ENCODE measurements at places on chromosomes 4 and X.

DNA sequence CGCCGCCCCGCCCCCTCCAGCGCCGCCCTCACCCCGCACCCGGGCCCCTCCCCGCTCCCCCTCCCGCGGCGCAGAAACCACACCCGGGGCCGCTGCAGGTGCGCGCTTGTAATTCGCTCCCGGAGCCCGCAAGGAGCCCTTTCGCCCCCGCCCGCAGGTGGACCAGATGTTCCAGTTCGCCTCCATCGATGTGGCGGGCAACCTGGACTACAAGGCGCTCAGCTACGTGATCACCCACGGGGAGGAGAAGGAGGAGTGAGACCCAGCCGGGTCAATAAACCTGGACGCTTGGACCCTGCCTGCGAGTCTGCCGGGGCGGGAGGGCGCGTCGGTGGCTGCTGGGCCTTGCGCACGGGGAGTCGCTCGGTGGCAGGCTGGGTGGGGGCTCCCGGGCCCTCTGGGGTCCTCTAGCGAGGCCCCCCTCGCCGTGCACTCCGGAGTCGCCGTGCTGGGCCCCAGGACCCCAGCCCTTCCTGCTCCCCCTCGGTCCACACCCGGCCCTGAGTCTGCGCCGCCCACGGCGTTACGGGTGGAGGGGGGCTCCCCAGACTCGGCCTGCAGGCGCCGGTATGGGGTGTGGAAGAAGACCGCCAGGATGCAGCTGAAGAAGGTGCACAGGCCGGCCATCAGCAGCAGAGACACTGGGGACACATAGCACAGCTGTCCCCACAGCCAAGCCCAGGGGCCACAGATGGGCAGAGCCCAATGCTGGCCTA, 7.1 kb downstream of the SLC49A3 start:
- DNase-seq, result peak; percentile 44

GRCh38 chr4:114318309-114318708, 280.3 kb upstream of the UGT8 start:
- no peak for DNase-seq

DNA sequence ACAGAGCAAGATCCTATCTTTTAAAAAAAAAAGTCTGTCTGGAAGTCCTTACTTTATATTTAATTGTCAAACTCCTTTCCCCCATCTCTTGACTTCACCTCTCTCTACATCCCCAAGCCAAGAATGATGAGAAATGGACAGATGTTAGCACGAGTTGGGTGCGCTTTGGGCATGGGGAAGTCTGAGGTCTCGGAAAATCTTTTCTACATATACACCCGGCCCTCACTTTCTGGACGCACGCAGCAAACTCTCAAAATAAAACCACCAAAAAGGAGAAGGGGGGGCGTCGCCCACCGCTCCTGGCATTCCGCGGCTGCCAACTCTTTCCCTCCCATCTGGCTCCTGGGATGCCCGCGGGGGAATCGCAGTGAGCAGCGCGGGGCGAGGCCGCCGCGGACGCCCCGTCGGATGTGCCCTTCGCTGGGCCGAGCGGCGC, 756 bp downstream of the IGFBP7 start:
- no peak for DNase-seq

DNA sequence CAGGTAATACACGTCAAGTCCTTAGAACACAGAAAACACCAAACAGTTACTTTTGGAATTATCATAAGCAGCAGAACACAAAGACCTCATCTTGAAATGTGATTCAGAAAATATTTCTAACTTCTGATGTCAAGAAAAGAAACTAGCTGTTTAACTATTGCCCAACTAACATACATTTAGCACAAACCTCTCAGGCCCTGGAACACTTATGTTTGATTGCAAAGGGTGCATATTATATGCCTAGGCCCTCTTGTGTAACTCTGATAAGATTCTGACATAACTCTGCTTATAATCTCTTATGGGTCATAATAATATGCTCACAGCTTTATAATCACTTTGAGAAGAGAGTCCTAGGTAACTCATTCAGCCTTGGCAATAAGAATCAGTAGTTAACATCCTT, 62.6 kb downstream of the TBC1D9 start:
- no peak for DNase-seq

DNA sequence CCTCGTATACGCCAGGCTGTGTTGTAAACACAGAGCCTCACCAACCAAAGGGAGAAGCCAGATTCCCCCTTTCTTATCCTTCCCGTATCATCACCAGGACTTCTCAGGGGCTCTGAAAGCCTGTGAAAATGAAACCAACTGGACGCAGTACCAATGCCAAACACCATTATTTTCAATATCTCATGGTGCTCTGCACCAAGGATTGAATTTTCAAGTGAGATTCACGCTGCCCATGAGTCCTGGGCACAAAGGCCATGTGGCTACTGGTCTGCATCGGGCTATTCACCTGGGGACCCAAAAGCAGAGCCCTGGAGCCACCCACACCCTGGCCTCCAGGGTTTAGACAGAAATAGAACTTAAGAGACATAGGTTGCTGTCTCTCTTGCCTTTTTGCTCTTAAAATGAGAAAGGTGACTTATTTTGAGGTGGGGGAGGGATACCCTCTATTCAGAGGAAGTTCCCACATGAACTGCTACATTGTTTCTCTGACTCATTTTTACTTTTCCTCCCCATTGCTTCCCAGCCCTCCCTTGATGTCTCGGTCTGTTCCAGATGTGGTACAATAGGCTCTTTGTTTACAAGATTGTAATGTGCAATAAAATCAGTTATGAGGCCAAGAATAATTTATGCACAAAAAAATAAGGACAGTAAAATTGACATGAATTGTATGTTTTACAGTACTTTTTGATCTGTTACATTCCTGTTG, 55.4 kb downstream of the MAML3 start:
- no peak for DNase-seq

DNA sequence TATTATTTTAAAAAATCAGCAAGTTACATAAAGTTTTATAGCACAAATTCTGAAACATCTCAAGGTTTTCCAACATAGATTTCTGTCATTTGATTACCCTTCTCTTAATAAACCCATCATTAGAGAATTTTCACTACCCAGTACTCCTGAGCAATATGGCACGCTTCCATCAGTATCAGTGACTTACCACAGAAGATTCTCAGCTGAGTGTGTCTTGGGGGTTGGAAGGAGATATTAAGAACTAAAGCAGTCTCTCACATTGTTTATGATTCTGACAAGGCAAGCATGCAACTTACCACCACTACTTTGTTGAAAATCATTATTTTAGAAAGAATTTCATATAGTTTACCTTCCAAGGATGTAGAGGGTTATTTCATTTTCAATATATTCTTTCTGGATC, 67.7 kb downstream of the INPP4B start:
- DNase-seq, result no peak

DNA sequence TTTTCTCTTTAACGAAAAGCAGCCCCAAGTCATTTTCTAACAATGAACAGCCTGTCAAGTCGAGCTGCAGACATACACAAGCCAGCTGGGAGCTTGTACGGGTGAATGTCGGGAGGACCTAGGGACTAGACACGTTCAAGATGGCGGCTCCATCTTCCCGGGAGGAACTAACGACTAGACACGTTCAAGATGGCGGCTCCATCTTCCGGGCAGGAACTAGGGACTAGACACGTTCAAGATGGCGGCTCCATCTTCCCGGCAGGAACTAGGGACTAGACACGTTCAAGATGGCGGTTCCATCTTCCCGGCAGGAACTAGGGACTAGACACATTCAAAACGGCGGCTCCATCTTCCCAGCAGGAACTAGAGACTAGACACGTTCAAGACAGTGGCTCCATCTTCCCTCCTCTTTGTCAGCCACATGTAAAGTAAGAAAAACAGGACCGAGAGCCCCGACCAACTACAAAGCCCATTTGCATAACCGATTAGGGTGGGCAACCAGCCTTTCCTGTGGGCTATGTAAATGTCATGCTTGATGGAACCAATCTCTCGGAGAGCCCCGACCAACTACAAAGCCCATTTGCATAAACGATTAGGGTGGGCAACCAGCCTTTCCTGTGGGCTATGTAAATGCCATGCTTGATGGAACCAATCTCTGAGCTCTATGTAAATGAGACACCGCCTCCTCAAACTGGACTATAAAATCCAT, 175.5 kb downstream of the DHRSX start:
- DNase-seq, result no peak

DNA sequence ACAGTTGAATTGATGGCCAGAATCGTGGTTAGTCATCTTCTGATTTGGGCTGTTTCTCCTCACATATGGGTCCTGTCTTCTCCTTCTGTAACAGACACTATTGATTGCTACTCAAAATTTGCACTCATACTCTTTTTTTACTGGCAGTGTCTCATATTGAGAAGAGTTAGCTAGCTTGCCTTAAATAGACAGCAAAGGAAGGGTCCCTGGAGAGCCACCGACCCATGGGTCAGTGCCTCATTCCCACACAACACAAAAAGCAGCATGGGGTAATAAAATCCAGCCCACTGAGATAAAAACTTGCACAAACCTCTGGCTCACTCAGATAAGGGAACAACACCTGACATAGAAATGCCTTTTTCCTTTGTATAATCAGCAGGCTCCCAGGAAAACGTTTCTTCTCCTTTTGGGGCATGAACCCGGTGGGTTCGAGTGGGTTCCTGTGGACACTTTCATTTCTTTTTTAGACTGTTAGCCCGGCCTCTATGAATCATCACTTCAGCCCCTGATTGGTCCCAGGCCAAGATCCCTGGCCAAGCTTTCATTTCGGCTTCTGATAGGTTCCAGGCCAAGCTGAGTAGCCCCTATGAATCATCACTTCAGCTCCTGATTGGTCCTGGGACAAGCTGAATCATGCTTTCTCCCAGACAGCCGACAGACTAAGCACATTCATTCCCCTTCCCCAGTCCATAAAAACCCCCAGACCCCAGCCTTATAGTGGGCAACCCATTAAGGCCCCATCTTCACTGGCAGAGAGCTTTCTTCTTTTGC, 408.1 kb downstream of the DCAF12L2 start:
- no peak for DNase-seq

DNA sequence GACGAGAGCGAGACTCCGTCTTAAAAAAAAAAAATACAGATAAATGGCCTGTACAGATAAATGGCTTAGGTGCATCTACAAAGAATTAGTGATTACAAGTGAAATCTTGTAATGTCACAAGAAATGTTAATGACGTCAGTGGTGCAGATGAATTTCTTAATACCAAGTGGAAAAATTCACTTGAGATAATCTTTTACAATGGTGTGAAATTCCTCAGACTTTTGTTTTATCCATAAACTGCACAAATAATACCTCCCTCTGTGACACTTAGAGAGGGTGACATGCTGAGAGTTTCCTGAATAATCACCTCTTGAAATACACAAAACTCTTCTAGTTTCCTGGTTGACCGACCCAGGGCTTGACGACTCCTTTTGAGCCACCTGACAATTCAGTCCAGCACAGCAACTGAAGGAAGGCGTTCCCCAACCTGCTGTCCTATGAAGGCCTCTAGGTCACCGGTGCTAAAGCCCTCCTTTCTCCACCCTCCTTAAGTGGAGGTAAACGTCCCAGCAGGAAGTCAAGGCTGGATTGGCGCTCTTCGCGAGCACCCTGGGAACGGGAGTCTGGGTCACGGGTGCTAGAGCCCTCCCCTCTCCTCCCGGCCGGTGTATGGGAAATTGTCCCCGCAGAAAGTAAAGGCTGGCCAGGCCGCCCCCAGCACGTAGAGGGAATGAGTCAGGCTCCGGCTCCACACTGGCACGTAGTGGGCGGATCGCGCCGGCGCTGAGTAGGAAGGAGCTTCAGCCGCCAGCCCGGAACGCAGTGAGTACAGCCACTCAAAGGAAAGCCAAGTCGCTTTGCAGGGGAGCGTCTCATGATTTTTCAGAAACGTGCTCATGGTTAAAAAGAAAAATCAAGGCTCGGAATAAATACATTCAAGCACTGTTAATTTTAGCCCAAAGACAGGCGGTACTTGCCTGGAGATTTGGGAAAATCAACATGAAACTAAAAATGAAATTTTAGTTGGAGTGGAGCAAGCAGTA, at the start of gene TMEM144:
Gene TMEM144 (plus strand): TSS at position 662 of the 983 bp plus-strand sequence. CDS start 2,182 bp downstream, outside the sequence.
- no peak for DNase-seq

GRCh38 chrX:7131621-7132020, 15.9 kb upstream of the STS start:
- DNase-seq, result no peak

- no peak for DNase-seq
These were observed 343.1 kb upstream of the FAM241A start for GRCh38 chr4:111802191-111802590.

GRCh38 chr4:176439611-176440010, 119.8 kb downstream of the SPCS3 start:
- no peak for DNase-seq

DNA sequence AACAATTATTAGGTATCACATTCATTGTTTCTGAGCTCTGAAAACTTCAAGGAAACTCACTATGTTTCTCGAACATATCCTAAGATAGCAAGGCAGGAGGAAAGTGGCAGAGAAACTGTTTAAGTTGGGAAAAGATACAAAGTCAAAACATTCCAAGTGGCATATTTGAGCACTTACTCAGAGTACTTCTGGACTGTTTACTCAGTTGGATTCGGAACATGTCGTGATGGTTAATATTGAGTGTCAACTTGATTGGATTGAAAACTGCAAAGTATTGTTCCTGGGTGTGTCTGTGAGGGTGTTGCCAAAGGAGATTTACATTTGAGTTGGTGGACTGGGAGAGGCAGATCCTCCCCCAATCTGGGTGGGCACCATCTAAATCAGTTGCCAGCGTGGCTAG, 298.3 kb downstream of the IL1RAPL2 start:
- DNase-seq, result no peak

GRCh38 chrX:22041907-22042530, 9.9 kb downstream of the PHEX start:
- no peak for DNase-seq

GRCh38 chrX:15683193-15683592, 18.6 kb upstream of the CLTRN start:
- no peak for DNase-seq

DNA sequence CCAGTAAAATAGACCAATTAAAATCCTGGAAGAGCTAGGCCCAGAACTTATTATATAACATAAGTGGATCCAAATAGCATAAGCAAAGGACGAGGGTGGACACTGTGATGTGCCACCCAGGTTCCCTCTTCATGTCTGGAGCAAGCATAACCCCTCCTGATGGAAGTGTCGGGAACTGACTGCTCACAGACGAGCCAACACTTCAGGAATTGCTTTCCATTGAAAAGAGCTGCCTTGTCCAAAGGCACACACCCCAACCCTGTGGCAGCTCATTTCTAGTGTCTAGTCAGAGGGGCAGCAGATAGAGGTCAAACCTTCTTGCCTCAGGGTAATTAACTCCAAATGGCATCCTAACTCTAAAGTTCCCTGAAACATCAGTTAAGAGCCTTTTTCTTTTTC, 15.3 kb downstream of the DDIT4L start:
- no peak for DNase-seq

GRCh38 chrX:12779534-12779933, 11.7 kb upstream of the PRPS2 start:
- DNase-seq, result no peak

GRCh38 chrX:132664273-132664672, 175.4 kb upstream of the MBNL3 start:
- DNase-seq, result no peak

DNA sequence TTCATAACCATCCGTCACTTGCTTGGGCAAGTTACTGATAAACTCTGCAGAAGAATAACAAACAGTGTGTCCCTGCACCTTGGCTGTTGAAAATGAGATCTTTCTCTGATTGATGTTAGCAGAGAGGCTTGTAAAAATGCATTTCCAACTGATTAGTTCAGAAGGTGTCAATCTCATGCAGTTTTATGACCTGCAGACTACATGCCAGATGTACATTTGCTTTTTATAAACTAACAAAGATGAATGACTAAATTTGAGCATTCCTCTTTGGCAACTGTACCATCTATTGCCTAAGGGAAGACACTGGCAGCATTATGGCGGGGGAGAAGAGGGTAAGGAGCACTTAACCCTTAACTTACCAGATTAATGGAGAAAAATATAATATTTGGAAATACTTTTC, 192.8 kb downstream of the DCTD start:
- no peak for DNase-seq

Data from NCI-H187 treated with DMSO at 0.1 percent for 48 hours (cell line).